Stimulated activated CD4-positive, alpha-beta T cell treated with anti-CD3 and anti-CD28 coated beads, Interleukin-2, amount 100 ng/mL, for 4 hours (primary cell): ENCODE measurements at places on chromosomes 7 and 10.

DNA sequence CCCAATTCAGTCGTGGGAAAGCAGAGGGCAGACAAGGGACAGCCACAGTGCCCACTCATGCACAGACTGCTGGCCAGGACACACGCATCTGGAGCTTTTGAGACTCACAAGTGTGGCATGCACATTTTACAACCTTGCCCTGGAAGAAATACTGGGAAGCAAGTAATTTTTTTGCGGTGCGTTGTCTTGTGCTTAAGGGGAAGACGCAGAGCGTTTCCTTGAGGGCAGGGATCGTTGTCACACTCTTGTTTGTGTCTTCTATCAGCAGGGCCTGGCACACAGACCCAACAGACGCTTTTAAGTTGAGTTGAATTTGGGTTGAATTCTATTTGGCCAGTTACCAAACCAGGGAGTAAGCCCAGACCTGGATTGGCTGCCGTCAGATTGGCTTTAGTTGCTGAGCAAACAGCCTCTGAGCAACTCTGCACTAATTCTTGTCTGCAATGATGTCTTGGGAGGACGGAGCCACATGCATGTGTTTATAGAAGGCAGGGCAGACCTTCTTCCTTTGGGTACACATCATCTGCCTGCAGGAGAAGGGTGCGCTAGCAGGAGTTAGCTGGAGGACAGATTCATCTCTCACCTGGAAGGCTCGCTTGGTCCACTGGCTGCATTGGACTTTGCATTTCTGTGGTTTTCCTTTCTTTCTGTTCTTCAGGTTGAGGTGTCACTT is 38.4 kb downstream of the IL2RA start:
- no peak for DNase-seq

- DNase-seq: no peak
Observed at GRCh38 chr10:87559392-87559791, 54.7 kb downstream of the MINPP1 start.

- DNase-seq: no peak
Observed at GRCh38 chr7:23164846-23165245, 17.0 kb upstream of the NUP42 start.

DNA sequence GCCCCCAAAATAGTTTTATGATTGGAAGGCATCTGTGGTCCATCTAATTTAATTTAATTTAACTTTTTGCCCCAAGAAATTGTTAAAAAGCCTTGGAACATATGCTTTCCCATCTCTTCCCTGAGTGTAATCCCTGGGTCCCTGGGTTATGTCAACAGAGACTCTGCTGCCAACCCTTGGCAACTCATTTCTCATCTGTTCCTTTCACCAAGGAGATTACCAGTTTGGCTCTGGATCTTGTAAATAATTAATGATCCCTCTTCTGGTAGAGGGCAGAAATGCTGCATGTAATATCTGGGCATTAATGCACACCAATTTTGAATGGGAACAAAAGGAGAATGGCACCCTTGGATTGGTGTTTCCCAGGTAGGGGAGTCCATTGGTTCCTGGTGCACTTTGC is 514.2 kb downstream of the CCSER2 start:
- DNase-seq: no peak

DNA sequence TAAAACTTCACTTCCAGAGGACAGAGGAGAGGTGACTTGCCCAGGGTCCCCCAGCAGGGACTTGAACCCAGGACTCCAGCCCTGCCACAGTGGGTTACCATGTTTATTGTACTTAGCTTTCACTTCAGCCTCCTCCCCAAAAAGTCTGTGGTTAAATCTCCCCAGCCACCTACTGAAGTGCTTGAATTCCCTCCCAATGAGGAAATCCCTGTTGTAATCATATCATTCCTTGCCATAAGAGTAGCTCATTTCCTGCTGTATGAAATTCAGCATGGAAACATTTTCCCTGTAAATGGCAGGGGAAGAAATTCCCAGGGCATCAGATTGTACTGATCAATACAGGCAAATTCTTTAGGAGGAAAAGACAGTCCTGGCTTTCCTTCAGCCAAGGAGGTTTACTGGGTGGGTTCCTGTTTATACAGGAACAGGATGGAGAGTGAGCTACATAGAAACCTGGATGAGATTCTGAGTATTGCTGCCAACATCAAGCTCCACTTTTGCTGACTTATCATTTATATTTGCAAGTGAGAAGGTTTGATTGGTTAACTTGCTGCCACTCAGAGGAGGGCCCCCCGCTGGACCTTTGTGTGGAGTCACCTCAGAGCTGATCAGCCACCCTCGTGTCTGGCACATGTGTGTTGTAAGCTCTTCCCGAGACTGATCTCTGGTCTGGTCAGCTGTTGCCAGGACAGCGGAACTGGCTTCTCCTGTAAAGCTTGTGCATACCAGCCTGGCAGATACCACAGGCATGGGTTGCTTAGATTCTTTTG is 16.4 kb upstream of the PDZD8 start:
- no peak for DNase-seq

- DNase-seq: no peak
Observed at GRCh38 chr10:6244510-6244909, 41.8 kb downstream of the PFKFB3 start.

- no peak for DNase-seq
Observed at GRCh38 chr7:116148626-116149025, 61.7 kb upstream of the TES start.

DNA sequence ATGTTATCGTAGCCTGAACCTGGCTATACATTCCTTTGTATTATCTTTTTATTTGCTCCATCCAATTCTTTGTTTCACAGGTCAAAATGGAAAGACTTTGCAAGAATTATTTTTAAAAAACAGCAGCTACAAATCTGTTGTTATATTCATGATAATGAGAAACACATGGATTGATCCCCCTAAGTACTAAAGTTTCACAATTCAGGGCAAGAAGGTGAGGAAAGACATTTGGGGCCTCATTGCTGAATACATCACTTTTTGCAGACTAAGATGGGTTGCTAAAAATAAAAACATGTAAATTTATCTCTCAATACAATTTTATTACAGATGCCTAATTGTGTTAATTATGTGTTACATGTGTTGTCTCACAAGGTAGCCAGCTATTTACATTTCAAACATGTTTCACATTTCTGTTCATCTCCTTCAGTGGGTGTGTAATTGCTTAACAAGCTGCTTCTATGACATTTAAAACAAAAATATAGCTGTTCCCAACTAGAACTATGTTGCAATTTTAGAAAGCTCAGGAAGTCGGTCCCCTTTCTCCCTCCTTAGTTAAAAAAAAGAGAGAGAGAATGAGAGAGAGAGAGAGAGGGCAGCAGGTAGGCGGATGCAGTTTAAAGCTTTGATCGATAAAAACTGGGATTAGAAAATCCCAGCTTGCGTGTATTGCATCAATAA is 606.3 kb upstream of the FZD8 start:
- no peak for DNase-seq

DNA sequence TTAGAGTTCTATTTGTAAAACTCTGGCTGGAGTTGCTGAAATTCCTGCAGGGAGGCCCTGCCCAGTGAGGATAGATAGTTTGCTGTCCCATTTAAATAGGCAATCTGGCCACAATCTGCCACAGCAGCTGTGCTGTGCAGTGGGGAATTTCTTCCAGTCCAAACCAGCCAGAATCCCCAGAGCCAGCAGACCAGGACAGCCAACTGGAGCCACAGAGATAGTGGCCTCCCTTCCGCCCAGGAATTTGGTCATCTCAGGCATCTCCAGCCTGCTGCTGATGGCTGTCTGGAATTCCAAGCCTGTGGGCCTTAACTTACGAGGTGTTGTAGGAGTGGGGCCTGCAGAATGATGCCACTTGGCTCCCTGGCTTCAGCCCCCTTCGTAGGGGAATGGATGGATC is 643.4 kb downstream of the DNAJB9 start:
- no peak for DNase-seq

GRCh38 chr10:99661377-99661763 is 2.1 kb downstream of the ENTPD7 start:
- DNase-seq: no peak

GRCh38 chr10:69344591-69345252 is 66.4 kb downstream of the HK1 start:
- DNase-seq: no peak

- DNase-seq: peak; percentile 15
Observed at GRCh38 chr10:11795101-11795920, 27.8 kb upstream of the PROSER2 start.

DNA sequence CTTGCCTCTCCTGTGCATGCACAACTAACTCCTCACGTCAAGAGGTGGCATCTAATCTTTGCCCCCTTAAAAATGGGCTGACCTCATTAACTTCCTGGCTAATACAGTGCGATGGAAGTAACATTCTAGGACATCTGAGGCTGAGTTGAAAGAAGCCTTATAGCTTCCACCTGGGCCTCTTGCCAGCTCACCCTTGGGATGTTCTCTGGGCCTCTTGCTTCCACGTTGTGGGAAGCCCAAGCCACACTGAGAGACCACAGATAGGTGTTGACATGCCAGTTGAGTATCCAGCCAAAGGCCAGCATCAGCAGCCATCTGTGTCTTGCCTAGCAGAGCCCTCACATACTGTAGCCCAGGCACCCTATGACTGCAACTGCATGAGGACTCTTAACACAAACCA is 60.8 kb upstream of the GDF10 start:
- DNase-seq: no peak

GRCh38 chr7:18771834-18772566 is 276.5 kb downstream of the HDAC9 start:
- no peak for DNase-seq

- no peak for DNase-seq
Observed at GRCh38 chr7:147311336-147311735, 1194.7 kb downstream of the CNTNAP2 start.

GRCh38 chr7:151385626-151386300 is 24.1 kb downstream of the WDR86 start:
- DNase-seq: no peak
